Activated T-helper 9 cell treated with anti-CD3 and anti-CD28 coated beads, Interleukin-2, amount 50 U/mL, for 16 hours (primary cell): ENCODE measurements at places on chromosomes 4 and X.

DNA sequence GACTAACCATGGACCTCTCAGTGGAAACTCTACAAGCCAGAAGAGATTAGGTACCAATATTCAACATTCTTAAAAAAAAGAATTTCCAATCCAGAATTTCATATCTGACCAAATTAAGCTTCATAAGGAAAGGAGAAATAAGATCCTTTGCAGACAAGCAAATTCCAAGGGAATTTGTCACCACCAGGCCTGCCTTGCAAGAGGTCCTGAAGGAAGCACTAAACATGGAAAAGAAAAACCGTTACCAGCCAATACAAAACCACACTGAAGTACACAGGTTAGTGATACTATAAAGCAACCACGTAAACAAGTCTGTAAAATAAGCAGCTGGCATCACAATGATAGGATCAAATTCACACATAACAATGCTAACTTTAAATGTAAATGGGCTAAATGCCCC lies 156.6 kb downstream of the FAM13A start:
- DNase-seq, result no peak

DNA sequence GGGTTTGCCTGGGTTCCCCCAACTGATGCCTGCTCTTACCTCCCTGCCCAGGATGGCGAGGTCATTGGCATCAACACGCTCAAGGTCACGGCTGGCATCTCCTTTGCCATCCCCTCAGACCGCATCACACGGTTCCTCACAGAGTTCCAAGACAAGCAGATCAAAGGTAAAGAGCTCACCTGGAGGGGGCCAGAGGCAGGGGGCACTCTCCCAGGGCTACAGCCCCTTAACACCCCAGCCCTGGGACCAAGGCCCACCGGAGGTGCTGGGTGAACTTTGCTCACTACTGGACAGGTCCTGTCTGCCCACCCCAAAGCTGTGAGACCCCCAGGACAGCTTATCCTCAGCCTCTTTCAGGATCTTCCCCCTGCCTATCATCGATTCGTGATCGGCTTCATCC lies 24.5 kb downstream of the HTRA3 start:
- no peak for DNase-seq

GRCh38 chrX:47662144-47662657 lies 3.2 kb upstream of the UXT start:
- no peak for DNase-seq

- DNase-seq, result no peak
Observed at GRCh38 chr4:57314636-57315035, 204.5 kb upstream of the IGFBP7 start.

GRCh38 chrX:39418731-39419638 lies 617.7 kb downstream of the MID1IP1 start:
- DNase-seq, result no peak

GRCh38 chr4:94828882-94829281 lies 71.1 kb downstream of the BMPR1B start:
- no peak for DNase-seq

DNA sequence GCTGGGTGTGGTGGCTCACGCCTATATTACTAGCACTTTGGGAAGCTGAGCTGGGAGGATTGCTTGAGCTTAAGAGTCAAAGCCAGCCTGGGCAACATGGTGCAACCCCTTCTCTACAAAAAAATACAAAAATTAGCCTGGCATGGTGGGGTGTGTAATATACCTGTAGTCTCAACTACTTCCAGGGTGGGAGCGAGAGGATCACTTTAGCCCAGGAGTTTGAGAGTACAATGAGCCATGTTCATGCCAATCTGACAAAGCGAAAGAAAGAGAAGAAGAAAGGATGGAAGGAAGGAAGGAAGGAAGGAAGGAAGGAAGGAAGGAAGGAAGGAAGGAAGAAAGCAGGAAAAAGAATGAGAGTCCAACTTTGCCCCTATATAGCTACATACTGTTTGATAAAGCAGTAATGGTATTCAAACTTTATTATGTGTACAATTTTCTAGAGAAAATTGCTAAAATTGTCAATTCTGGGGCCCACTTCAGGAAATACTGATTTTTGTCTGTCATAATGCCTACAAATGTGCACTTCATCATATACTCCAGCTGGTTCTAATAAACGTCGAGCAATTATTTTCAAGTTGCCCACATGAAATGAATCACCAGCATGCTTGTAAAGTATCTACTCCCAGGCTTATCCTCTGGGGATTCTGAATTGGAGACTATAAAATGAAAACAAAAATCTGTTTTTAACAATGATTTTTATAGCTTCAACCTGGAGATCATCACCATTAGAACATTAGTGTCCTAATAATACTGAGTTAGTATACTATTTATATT lies 132.3 kb downstream of the NDST4 start:
- no peak for DNase-seq

- no peak for DNase-seq
Observed at GRCh38 chr4:1318488-1319213, 28.4 kb upstream of the UVSSA start.

- no peak for DNase-seq
Observed at GRCh38 chr4:24252121-24252520, 332.2 kb downstream of the DHX15 start.

GRCh38 chr4:112765317-112765974 lies 128.5 kb downstream of the LARP7 start:
- DNase-seq, result no peak

DNA sequence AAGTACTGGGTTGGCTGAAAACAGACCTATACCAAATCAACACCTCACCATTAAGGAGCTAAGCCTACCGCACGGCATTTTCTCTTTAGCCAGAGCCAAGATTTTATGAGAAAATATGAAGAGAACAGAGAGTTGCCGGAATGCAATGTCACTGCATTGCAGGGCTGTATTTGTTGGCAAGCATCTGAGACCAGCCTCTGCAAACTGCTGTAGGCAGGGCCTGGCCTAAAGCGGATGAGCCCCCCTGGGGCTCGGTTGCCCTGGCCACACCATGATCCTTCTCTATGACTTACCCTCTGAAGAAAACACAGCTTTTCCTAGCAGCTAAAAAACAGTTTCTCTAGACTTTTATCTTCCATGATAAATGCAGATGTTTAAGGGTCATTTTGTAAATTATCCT lies 120.5 kb upstream of the SORBS2 start:
- DNase-seq, result no peak

DNA sequence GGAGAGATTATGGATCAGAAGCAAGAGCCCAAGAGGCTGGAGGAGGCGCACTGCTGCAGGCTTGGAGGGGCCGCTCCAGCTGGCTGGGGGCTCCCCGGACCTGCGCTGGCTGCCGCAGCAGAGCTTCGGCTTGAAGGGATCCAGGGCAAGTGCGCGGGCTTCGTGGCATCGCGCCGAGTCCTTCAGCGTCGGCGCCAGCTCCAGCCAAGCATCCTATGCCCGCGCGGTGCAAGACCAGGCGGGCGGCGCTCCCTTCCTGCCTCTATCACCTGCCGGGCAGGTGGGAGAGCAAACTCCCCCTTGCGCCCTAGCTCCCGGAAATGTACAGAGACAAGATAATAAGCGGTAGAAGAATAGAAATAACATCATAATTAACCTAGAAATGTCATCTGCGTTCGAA lies 10.5 kb upstream of the UCP1 start:
- no peak for DNase-seq

DNA sequence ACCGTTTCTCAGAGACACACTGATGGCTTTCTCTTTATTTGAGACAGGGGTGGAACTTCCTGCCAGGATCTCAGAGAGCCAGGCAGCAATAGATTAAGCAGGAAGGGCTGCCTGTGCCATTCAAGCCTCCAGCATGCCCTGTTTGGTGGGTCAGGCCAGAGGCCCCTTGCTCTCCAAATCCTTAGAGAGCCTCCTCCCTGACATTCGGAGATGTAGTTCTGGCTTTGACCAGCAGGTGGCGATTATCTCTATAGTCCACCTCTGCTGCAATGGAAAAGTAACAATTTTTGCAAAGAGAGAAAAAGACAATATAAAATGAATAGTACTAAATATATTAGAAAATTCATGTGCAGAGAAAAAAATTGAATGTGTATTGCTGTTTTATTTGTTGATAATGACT lies 93.9 kb downstream of the NXF2B start:
- peak; percentile 42 for DNase-seq

DNA sequence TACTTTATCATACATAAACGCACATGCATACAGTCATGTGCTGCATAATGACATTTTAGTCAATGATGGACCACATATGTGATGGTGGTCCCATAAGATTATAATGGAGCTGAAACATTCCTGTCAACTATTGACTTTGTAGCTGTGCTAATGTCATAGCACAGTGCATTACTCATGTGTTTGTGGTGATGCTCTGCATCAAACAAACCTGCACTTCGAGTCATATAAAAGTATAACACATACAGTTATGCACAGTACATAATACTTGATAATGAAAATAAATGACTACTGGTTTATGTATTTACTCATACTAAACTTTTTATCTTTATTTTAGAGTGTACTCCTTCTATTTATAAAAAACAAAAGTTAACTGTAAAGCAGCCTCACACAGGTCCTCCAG lies 60.5 kb upstream of the MCUB start:
- DNase-seq, result no peak

DNA sequence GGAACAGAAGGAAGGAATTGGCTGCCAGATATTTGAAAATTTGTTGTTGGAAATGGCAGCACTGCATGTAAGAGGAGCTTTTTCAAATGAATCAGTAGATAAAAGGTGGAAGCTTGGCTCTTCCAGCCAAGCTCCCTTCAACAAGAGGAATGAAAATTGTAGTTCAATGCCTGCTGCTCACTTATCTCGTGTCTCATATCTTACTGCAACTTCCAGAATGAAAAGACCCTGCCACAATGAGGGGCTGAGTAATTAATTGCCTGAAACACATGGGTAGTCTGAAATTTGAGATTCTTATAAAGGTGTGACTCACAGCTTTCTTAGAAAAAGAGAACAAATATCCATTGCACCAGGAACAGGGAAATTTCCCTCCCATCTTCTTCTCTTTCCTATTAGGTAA lies 53.0 kb downstream of the HAND2 start:
- no peak for DNase-seq

GRCh38 chr4:73944061-73944875 lies 37.6 kb downstream of the PF4 start:
- no peak for DNase-seq

DNA sequence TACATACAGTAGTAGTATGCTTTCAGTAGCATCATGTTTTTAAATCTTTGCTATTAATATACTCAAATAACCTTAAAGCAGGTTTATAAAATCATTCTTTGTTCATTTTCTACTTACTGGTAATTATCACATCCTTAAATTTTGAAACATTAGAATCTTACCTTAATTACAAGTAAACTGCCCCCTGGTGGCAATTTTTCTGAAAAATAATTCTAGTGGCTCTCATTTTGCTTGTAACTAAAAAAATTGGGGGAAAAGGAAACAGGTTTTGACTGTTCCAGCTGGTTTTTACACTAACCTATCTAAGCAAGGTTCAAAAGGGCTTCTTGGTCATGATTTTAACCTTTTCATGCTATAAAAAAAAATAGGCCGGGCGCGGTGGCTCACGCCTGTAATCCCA lies 18.5 kb upstream of the DCAF4L1 start:
- DNase-seq, result no peak

GRCh38 chrX:109352066-109352588 lies 129.8 kb downstream of the GUCY2F start:
- no peak for DNase-seq

GRCh38 chrX:3697701-3698279 lies 15.7 kb downstream of the PRKX start:
- DNase-seq, result no peak

DNA sequence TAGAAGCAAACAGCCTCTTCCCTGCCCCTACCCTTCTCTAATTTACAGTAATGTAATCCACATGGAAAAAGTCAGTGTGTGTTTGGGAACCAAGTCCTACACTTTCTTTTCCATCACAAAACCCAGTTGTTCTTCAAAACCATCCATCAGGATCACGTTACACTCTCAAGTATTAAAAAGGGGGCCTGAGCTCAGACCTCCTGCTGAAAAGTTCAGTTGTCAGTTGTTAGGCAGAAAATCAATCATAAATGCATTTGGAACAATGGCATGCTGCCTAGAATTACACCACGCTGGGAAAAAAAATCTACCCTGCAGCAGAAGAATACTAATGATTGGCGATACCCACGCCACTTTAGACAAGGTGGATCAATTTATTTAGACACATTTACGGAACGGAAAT lies 236.5 kb downstream of the PARM1 start:
- no peak for DNase-seq

GRCh38 chrX:100798484-100799214 lies 21.5 kb upstream of the CSTF2 start:
- DNase-seq, result no peak

DNA sequence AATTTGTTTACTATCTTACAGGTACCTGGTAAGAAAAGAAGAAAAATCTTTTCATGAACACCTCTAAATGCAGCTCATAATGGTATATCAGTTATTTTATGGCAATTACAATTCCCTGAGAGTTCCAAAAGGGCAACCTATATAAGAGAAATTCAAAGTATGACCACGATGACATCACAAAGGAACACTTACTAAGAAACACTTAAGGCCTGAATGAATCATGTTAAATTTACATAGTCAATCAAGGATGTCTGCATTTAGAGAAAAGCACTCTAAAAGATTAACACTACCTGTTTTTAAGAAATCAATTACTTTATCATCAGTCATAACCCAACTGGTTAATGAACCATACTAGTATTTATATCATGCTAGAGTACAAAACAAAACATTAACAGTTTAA lies 63.9 kb downstream of the LCORL start:
- no peak for DNase-seq

DNA sequence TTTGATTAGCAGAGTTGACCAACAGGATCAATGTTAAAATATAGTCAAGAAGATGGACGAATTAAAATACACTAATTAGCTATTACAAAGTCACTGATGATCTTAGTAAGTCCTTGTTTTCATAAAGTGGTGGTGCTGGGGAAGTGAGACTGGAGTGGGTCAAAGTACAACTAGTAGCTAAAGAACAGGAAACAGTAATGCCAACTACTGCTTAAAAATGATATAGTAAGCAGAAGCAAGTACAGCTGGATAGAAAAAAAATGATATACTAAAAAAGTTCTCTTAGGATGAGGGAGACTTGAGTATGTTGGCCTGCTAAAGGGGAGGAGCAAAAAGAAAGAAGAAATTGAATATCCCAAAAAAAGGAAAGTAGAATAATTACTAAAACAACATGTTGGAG lies 580.8 kb upstream of the FTHL17 start:
- DNase-seq, result no peak

DNA sequence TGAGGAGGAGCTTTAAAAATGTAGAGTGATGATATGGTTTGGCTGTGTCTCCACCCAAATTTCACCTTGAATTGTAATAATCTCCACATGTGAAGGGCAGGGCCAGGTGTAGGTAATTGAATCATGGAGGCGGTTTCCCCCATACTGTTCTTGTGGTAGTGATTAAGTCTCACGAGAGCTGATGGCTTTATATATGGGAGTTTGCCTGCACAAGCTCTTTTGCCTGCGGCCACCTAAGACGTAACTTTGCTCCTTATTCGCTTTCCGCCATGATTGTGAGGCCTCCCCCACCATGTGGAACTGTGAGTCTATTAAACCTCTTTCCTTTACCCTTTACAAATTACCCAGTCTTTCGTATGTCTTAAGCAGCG lies 332.0 kb downstream of the RAPGEF2 start:
- no peak for DNase-seq
